ENCODE measurements at places on chromosomes 1 and 21. TPM values are rescaled to one million over a fixed set of nuclear protein-coding genes. Genes with fewer than 3 reads are reported as not detected.

The SLC22A15 gene
- total RNA-seq: 8.4 TPM

The PLXNA2 gene
- total RNA-seq: 29.1 TPM

The CACNA1E gene
- 0.88 TPM for total RNA-seq

The CLCA4 gene
- total RNA-seq: 0.27 TPM

The CCDC30 gene
- total RNA-seq: 2.2 TPM

The TRAF3IP3 gene
- total RNA-seq: 1.2 TPM

The CYP4A22 gene
- total RNA-seq: not detected

The SLC45A1 gene
- total RNA-seq: 1.8 TPM

The CASZ1 gene
- 56.3 TPM for total RNA-seq

The VWA5B1 gene
- 0.16 TPM for total RNA-seq

The NGF gene
- total RNA-seq: 5.3 TPM

The KCNE1 gene
- 4.8 TPM for total RNA-seq

The ZNF691 gene
- total RNA-seq: 8.9 TPM

The CA14 gene
- 3.1 TPM for total RNA-seq

The RSPO1 gene
- not detected for total RNA-seq

The COP1 gene
- 22.6 TPM for total RNA-seq

The LRRC71 gene
- total RNA-seq: 0.27 TPM

The MOB3C gene
- 12.8 TPM for total RNA-seq

The AQP10 gene
- total RNA-seq: 0.16 TPM

The GPR52 gene
- 0.91 TPM for total RNA-seq

The TADA1 gene
- total RNA-seq: 10.2 TPM

The HTR1D gene
- 0.08 TPM for total RNA-seq

The HRNR gene
- not detected for total RNA-seq

The RIPK4 gene
- 0.11 TPM for total RNA-seq

The ZZZ3 gene
- 37.8 TPM for total RNA-seq

The CHRNB2 gene
- total RNA-seq: not detected

The EPHA10 gene
- total RNA-seq: 0.14 TPM

The RXFP4 gene
- not detected for total RNA-seq

The CFHR5 gene
- not detected for total RNA-seq

The PRR9 gene
- not detected for total RNA-seq

The PDZK1IP1 gene
- total RNA-seq: not detected
